ENCODE measurements at places on chromosomes 7 and 10.

- DNase-seq = peak; percentile 61
Observed at GRCh38 chr7:1192171-1192676, 32.2 kb upstream of the ZFAND2A start.

DNA sequence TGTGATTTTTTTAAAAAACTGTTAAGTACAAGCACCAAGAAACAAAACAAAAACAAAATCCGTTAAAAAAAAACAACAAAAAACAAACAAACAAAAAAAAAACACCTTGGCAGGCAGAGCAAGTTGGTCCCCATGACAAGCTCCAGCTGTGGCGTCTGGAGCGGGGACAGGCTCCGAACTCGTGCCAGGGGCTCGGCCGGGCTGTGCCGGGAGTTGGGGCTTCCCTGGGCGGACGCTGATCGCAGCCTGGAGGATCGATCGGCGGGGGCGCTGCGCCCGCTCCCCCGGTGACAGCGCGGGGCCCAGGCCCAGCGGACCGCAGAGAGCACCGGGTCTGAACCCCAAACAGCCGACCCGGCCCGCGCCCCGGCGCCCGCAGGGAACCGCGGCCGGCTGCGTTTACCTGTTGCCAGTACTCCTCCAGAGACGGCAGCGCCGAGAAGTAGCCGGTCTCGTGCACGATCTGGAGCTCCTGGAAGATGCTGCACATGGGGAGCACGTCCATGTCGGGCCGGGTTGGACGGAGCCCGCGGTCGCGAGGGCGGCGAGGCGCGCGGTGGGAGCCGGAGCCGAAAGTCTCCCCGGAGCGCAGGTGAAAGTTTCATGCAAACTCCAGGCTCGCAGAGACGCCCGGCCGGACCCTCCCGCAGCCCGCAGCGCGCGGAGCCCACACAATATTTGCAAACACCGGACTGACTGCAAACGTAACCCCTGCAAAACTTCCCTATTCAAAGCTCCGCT, at the start of gene KLF6:
TSS of gene KLF6 (minus strand) at position 700 of the 741 bp plus-strand sequence. CDS start at position 505, 195 bp downstream.
- DNase-seq = no peak

- peak; percentile 70 for DNase-seq
Observed at GRCh38 chr7:72042855-72043254, 369.3 kb downstream of the CALN1 start.

DNA sequence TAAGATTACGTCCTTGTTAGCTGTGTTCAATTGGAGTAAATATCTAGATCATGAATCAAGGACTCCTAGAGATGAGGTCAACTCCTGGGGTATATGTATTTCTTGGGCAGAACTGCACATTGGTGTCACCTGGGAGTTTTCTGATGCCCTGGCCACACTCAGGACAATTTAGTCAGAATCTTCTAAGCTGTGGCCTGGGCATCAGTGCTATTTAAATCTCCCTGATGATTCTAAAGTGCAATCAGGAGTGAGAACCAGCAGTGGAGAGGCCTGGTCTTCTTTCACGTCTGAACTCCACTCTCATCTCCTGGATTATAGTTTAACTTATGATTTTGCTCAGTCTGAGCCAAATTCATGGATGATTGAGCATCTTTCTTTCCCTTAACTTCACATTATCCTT, 218.0 kb downstream of the BMPER start:
- no peak for DNase-seq

DNA sequence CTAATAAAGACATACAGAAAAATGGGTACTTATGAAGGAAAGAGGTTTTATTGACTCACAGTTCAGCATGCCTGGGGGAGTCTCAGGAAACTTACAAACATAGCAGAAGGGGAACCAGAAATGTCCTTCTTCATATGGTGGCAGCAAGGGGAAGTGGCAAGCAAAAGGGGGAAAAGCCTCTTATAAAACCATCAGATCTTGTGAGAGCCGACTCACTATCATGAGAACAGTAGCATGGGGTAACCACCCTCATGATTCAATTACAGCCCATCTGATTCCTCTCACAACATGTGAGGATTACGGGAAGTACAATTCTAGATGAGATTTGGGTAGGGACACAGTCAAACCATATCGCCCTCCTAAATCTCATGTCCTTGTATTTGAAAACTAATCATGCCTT, 1305.4 kb upstream of the SORCS1 start:
- DNase-seq = no peak

- DNase-seq = no peak
Observed at GRCh38 chr7:11403781-11404180, 428.2 kb downstream of the THSD7A start.

DNA sequence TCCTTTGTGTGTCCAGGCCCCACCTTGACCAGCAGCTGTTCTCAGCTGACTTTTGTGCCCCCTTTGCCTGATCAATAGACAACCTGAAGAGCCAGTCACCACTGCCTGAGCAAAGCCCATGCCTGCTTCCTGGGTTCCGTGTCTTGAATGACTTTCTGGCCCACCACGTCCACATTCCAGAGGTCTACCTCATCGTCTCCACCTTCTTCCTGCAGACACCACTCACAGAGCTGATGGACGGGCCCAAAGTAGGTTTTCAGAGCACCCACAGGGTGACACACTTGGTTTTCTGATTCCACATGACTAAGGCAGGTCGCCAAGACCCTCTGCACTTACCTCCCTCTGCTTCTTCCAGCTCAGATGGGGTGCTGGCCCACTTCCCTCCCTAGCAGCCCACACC, 126.8 kb downstream of the WDFY4 start:
- DNase-seq = peak; percentile 47

GRCh38 chr10:125015356-125015944, 73.5 kb downstream of the ZRANB1 start:
- DNase-seq = no peak

DNA sequence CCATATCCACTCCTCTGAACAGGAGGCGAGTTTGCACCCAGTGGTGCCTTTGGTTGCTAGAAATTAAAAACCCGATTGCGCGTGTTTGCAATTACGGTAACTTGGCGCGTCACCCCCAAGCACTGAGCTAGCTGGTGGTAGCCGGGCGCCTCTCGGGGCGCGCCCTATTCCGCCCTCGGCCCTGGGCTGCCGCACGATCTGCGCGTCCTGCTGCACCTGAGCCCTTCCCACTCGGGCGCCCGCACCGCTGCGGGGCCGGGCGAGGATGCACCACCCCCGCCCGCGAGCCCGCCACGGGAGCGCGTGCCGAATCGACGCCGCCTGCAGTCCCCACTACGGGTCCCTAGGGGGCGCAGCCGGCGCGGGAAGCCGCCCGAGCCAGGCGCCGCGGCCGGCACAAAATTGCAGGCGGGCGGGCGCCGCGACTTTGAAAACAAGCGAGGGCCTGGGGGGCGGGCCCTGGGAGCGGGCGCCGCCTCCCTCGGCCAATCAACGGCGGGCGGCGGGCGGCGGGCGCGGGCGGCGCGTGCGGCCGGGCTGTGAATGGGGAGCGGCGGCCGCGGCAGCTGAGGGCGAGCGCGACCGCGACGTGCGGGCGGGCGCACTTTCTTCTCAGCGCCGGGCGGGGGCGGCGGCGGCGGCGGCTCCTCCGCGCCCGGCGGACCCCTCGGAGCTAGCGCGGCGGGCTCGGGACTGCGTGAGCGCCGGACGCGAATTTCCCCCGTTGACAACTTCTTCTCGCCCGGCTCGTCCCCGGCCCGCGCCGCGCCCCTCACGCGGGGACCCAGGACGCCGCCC, at the start of gene SDK1:
TSS of gene SDK1 (plus strand) at position 602 of the 798 bp plus-strand sequence. CDS start 335 bp downstream, outside the sequence.
- peak; percentile 93 for DNase-seq

DNA sequence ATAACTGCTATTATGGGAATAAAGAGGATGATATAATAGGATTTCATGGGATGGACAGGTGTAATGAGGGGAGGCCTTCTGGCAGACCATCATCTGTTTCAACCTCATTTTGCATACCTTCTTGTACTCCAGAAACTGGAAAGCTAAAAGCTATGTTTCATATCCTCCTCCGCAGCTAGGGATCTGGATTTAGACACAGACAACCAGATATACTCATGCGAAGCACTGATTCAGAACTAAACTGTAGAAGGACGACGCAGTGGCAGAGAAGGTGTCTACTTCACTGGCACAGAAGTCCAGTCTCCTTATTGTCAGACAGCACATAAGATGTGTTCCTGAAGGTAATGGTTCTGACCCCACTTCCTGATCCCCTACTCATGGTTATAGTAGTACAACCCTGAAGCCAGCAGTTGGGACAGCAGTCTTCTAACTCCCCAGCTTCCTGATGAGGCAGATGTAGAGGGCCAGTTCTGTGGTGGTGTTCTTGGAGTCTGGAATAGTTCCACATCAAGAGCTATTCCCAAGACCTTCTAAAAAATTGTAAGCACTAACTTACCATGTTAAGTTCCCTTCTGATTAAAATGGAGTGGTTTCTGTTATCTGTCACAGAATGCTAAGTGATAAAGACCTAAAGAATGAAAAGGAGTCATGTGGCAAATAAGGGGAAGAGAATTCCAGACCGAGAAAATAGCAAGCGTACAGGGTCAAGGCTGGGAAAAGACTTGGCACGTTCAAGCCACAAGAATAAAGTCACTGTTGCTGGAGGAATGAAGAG, 550.3 kb downstream of the GRM8 start:
- peak; percentile 68 for DNase-seq

DNA sequence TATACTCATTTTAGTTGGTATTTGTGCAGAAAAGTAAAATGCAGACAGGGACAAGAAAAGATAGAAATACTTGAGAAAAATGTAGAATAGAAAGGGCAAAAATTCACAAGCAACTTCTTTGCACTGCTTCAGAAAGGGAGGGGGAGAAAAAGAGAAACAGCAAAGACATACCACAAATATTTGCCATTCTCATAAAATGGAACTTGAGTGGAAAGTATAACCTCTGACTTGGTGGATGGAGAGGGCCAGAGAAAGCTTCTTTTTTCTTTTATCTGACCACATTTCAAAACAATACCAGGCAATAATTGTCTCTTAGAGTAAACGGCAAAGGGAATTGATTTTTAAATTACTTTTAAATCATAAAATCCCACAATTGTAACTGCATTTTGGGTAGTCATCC, 35.8 kb upstream of the TRUB1 start:
- DNase-seq = no peak

- no peak for DNase-seq
Observed at GRCh38 chr7:141700848-141701371, 1.1 kb downstream of the DENND11 start.

- no peak for DNase-seq
Observed at GRCh38 chr7:64863021-64863420, 40.1 kb upstream of the ZNF273 start.

GRCh38 chr10:11548768-11549099, 62.7 kb downstream of the USP6NL start:
- no peak for DNase-seq

DNA sequence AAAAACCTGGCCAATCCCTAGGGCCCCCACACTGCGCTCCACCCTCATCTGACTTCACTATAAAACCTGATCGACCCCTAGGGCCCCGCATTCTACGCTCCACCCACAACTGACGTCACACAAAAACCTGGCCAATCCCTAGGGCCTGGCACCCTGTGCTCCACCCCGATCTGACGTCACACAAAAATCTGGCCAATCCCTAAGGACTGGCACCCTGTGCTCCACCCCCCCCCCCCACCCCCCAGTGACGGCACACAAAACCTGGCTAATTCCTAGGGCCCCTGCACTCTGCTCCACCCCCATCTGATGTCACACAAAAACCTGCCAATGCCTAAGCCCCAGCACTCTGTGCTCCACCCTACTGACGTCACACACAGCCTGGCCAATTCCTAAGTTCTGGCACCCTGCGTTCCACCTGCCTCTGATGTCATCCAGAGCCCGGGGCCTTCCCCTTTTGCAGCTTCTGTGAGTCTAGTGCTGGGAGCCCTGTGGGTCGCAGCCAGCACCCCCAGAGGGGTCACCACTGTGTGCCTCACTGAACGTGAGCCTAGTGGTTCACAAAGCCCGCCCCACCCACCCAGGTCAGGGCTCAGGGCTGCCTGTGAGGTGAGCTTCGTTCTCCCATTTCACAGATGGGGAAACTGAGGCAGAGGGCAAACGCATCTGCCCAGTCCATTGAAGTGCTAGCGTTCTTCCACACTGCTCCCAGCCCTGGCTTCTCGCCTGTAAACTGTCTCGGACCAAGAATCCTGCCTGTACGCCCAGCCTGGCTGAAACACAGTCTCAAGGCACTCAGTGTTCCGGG, 40.6 kb downstream of the MICALL2 start:
- DNase-seq = peak; percentile 20

DNA sequence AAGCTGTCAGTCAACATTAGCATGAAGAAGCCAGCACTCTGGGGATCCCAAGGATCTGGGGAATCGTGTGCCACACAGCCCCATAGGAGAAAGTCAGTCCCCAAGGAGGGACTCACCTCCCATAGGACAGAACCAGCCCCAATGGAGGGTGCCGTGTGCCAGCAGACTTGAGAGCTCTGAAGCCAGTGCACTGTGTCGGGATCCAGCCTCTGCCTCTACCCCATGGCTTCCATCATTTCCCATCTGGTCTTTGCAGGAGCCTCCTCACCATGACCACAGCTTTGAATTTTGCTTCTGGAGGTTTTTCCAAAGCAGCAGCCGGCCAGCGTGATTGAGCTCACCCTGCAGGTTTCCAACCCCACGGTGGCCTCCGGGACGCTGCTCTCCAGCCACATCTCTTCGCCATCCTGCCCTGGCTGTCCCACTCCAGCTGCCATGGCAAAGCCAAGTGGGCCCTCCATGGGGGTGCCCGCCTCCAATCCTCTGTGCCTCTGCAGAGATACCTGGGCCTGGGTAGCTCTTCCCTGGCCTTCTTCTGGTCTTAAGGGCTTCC, 171.8 kb upstream of the SHH start:
- no peak for DNase-seq

DNA sequence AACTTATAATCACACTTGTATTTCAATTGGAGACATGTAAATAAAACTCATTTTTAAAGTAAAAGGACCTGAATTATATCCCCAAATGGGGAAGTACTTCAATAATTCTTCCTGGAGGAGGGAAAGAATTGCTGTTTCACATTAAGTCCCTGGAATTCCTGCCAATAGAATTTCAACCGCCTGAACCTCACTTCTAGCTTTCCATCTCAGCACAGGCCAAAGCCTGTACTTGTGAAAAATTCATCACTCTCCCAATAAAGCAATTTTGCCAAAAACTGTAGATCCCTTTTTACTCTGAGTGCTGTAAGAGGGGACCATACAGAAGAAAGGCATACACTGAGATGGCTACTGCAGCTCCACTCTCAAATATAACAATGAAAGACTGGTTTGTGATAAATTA, 54.8 kb downstream of the CADPS2 start:
- DNase-seq = no peak

DNA sequence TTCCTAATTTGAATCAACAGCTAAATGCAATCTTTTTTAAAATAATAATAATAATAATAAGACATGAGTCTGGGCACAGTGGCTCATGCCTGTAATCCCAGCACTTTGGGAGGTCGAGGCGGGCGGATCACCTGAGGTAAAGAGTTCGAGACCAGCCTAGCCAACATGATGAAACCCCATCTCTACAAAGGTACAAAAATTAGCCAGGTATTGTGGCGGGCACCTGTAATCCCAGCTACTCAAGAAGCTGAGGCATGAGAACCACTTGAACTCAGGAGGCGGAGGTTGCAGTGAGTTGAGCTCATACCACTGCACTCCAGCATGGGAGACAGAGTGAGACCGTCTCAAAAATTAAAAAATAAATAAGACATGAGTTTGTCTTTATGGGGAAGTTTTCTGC, 3.9 kb downstream of the DIP2C start:
- DNase-seq = no peak

DNA sequence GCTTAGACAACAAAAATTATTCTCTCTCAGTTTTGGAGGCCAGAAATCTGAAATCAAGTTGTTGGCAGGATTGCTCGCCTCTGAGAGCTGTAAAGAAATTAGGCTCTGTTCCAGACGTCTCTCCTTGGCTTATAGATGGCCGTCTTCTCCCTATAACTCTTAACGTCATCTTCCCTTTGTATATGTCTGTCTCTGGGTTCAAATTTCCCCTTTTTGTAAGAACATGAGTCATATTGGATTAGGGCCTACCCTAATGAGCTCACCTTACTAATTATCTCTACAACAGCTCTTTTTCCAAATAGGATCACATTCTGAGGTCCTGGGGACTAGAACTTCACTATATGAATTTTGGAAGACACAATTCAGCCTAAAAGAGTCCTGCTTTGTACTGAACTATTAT, 22.4 kb downstream of the GALNTL5 start:
- no peak for DNase-seq

Data from fibroblast of skin of right biceps (primary cell).